ENCODE measurements at places on chromosomes 13 and 19.

DNA sequence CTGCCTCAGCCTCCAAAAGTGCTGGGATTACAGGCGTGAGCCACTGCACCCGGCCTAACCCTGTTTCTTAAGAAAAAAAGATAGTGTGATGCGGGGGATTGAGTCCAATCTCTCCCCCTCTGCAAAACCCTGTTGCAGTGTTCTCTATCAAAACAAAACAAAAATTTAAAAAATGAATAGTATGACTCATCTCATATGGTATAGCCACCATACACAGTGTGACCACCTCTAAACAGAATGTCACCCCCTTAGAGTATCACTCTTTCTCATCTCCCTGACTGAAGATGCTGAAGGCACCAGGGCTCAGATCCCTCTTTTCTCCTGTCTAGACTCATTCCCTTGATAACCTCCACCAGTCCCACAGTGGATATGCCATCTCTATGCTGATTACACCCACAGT lies 6.8 kb upstream of the ERF start:
- DNase-seq = no peak

DNA sequence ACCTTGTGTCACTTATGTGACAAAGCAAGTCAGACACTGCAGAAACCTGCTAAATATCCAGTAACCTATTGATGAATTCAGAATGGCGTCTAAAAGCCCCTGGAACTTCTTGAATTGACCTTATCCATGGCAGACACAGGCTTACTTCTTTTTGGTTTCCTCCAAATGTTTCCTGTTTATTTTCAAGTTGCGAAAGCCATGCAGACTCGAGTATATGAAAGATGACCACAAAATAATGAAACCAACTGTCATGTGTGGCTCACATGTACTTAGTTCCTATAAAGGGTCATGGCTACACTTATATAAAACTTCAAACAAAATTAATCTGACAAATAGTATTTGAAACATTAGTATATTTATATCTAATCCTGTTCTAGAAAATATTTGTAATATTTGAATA lies 113.1 kb upstream of the FNDC3A start:
- no peak for DNase-seq

DNA sequence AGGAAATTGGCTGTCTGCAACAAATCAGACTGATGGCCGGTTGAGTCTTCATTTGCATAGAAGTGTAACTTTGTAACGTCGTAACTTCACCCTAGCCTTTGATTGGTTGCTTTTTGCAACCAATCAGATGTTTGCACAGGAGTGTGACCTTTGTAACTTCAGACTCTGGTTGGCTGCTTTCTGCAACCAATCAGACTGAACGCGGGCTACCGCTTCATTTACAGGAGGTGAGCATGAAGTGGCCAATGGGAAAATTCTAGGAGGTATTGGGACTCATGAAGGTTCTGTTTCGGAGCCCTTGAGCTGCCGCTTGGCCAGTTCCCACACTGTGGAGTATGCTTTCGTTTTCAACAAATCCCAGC lies 441 bp upstream of the ZNF559 start:
- DNase-seq = no peak

DNA sequence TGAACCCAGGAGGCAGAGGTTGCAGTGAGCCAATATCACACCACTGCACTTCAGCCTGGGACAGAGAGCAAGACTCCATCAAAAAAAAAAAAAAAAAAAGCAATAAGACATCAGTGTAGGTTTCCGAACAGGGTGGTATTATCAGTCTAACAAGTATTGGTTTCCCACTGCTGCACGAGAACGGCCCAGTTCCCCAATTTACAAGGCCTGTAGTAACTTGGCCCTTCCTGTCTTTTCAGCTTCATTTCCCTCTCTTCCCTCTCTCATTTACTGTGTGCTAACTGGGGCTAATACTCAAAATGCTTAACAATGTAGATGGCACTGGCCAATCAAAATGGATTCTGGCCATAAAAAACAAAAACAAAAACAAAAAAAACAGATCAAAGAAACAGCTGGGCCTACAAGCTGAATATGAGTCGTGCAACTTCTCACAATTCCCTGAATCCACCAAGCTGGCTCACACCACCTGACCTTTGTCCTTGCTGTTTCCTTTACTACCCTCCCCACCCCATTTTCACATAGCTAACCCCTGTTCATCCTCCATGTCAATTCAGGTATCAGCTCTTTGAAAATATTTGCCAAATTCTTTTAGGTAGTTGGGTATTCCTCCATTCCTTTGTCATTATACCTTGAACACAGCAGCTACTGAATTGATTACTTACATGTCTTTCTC lies 2.4 kb downstream of the TEX101 start:
- no peak for DNase-seq

DNA sequence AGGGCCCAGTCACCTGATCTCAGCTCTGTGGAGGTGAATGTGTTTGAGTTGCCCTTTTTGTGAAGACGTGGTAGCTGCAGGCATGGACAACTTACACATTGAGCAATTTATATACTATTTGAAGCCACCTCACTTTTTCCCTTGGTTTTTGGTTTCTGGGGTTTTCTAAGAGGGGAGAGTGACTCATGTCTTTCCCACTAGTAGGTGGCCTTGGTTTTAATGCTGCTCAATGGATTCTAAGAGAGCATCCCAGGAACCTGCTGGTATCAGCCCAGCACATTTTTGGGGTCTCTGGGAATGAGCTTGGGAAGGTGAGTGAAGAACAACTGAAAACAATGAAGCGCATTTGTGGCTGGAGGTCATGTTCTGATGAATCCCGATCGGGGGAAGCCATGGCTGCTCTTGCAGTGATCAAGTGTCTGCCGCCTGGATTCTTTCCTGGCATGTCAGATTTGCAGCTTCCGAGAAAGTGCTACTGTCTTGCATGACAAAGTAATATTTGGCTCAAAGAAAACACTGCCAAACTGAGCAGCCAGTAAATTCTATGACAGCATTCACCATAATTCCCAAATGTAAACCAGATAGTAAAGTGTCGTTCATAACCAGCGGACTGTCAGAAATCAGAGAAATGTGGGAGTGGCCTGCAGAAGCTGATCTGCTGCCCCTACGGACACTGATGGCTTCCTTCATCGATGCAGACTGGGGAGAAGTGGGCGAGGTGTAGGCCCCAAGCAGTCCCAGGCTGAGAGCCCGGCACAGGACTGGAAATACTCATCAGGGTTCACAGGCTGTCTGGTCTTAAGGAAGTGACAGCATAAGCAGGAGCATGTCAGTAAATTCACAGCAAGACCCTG lies 98.7 kb downstream of the COL4A2 start:
- no peak for DNase-seq

GRCh38 chr13:39968646-39969475 lies 313.4 kb downstream of the COG6 start:
- no peak for DNase-seq

DNA sequence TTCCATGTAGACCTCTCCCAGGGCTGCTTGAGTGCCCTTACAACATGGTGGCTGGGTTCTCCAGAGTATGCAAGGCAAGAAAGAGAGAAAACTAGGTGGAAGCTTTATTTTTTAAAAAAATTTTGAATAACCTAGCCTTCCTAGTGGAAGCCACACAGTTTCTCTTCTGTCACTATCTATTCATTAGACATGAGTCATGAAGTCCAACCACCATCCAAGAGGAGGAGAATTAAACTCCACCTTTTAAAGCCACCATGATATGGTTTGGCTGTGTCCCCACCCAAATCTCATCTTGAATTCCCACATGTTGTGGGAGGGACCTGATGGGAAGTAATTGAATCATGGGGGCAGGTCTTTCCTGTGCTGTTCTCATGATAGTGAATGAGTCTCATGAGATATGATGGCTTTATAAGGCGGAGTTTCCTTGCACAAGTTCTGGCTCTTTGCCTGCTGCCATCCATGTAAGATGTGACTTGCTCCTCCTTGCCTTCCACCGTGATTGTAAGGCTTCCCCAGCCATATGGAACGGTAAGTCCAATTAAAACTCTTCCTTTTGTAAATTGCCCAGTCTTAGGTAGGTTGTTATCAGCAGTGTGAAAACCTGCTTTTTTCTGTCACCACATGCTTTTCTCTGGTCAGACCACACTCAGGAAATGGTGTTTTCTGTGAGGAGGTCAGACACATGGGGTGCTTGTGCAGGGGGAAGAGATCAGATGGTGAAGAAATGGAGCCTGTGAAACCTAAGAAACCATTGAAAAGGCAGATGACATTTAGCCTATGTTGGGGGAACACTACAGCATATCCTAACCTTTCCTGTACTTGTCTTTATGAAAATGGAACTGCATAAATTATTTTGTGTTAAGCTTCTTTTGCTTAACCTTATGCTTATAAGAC lies 57.7 kb downstream of the ANKRD10 start:
- no peak for DNase-seq
